ENCODE measurements at places on chromosomes 16 and 17.

- DNase-seq, result no peak
These were observed 15.6 kb downstream of the SCNN1B start for GRCh38 chr16:23317751-23318150.

- DNase-seq, result no peak
These were observed 213.9 kb downstream of the C16orf78 start for GRCh38 chr16:49587511-49587910.

DNA sequence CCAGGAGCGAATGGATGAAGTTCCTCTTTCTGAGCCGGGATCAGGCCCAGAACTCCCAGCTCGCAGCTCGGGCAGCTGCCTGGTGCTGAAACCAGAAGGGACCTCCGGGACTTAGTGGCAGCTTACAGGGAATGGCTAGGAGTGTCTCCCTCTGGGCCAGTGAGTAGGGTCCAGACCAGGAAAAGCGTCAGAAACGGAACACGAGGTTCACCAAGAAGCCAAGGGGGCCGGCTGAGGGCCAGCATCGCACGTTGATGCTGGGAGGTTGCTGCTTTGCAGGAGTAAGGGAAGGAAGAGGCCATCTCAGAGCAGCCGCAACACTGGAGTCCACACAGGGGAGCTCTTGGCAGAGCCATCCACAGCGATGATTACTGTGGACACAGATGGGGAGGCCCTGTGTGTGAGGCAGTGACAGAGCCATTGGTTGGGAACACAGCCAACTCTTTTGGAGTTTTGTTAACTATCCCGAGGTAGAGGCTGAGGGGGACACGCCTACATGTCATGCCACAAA lies 74.0 kb upstream of the CREBBP start:
- DNase-seq, result no peak

DNA sequence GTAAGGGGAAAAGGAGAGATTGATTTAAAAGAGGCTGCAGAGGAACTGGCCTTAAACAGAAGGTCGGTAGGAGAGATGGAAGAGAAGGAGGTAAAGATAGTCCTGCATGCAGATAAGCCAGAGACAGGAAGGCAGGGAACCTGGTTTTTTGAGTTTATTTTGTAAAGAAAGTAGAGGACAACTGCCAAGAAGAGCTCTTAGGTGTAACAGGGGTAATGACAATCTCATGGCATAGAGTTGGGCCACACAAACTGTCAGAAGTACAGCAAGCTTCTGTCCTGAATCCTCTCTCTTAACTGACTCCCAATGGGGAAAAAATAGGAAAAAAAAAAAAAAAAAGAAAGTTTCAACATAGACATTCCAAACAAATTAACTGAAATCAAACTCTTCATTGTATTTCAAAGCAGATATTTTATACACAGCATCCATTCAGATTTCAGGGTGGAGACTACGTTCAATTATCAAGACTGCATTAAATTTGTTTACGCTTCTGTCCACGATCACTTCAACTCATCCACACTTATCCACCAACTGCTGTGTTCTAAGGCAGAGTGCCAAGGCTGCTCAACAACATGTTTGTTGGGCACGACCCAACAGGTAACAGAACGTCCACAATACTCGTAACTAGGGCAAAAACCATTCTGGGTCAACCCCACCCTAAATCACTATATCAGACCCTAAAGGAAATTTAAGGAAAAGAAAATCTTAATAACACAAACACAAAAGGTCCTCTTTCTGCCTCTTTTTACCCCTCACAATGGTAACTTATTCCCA lies 34.9 kb downstream of the USP31 start:
- no peak for DNase-seq

DNA sequence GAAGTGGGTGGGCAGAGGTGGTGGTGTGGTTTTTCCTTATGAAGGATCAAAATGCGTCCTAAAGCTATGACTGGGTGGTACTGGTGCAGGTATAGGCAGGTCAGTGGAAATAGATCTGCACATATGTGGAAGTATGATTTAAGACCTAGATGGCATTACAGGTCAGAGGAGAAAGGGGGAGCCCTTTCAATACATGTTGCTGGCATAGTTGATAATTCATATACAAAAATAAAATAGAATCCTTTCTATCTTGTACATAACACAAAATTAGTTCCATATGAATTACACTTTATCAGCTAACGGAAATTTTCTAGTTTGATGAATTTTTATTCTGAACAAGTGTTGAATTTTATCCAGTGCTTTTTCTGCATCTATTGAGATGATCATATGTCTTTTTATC lies 20.8 kb upstream of the PIK3R5 start:
- DNase-seq, result no peak

- DNase-seq, result peak; percentile 74
These were observed 15.4 kb downstream of the RHBDL3 start for GRCh38 chr17:32281011-32281451.

DNA sequence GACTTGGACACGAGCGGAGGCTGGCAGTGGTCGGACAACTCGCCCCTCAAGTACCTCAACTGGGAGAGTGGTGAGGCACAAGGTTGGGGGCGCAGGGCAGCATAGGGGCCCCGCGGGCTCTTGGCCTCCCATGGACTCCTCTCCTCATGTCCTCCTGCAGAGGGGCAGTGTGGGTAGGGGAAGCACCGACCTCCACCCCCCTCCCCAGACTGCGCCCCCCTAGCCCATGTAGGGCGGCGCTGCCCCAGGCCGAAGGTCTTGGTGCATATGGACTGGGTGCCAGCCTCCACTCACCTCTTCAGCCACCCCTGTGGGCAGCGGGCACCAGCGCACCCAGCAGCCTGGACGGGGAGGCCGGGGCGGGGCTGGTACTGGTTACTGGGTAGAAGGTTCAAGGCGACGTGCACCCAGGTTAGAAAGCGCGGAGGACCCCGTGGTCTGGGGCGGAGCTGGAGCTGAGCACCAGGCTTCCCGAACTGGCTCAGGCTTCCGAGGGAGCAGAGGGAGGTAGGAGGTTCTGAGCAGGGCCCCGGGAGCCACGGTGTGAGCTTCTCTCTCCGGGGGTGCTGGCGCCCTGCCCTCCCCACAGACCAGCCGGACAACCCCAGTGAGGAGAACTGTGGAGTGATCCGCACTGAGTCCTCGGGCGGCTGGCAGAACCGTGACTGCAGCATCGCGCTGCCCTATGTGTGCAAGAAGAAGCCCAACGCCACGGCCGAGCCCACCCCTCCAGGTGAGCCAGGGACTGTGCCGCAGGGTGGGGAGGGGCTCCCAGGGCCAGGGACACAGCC lies 39.5 kb downstream of the MRC2 start:
- no peak for DNase-seq

DNA sequence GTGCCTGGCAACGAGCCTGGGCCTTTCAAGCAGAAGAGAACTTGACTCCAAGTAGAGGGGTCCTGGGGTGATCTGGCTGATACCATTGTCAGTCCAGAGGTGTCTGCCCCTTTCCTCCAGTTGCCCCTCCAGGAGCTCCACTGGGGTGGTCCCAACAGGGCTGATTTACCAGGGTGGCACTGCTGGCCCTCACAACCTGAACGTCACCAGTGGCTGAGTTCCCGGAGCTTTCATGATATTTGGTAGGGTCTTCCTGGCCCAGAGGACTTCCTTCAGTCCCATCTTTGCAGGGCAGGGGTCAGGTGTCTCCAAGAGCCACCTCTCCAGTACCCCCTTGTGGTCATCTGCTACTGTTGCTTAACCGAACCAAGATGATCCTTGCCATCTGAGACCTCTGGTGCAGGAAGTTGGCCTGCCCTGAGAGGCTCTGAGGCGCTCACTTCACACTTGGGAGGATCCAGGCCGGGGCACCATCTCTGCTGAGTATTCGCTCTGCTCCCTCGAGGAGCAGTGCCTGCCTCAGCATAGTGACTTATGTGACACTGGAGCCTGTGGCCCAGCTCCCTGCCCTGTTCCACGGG lies 3.5 kb downstream of the LIMD2 start:
- DNase-seq, result peak; percentile 90

DNA sequence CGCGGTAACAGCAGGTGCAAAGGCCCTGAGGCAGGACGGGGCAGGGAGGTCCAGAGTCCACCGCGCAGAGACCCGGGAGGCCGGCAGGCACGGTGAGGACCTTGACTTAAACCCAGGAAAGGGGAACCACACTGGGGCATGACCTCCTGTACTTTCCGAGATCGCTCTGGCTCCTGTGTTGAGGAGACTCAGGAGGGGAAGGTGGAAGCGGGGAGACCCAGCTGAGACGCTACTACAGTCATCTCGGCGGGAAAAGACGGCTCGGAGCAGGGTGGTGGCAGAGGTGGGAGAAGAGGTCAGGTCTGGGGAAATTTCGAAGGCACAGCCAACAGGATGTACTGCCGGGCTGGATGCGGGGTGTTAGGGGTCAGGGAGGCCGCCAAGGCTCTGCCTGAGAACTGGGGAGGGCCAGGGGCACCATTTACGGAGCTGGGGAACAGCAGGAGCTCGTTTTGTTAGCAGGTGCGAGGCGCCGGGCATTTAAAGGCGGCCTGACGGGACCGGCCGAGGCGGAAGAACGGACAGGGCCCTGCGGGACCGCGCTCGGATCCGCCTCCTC lies 22.3 kb downstream of the NPTX1 start:
- DNase-seq, result no peak

DNA sequence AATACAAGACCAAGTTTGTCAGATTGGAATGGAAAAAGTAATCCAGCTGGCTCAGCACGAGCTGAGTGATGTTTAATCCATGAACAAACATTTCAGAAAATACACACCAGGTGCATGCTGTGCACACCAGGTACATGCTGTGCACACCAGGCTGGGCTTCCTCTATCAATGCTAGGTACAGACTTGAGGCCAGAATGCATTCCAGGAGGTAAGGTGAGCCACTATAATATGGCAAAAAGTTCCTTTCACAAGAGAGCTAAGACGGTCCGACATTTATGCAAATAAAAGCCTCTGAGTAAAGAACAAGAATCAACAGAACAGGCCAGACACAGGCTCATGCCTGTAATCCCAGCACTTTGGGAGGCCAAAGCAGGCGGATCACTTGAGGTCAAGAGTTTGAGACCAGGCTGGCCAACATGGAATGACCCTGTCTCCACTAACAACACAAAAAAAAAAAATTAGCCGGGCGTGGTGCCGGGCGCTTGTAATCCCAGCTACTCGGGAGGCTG lies 128.2 kb downstream of the ZNF778 start:
- no peak for DNase-seq

- DNase-seq, result no peak
These were observed 225.9 kb downstream of the SEC14L1 start for GRCh38 chr17:77366558-77367245.

GRCh38 chr16:88779406-88780141 lies 5.4 kb downstream of the PIEZO1 start:
- peak; percentile 19 for DNase-seq

GRCh38 chr17:38571833-38572668 lies 33.7 kb downstream of the SRCIN1 start:
- DNase-seq, result peak; percentile 74

GRCh38 chr16:56493815-56494214 lies 26.0 kb downstream of the BBS2 start:
- no peak for DNase-seq

GRCh38 chr17:74833501-74834377 lies 25.9 kb downstream of the GRIN2C start:
- DNase-seq, result no peak

All from GM23338 (cell line).